ENCODE measurements at places on chromosomes 2 and 18. TPM values are rescaled to one million over a fixed set of nuclear protein-coding genes. Genes with fewer than 3 reads are reported as not detected.

Gene MYO3B
- total RNA-seq: 0.09 TPM

Gene POTEC
- total RNA-seq: not detected

Gene SRD5A2
- total RNA-seq: not detected

Gene DLX2
- total RNA-seq: not detected

GRCh38 chr2:61016392-61017002 lies 1.0 kb upstream of the PEX13 start:
- peak overlapping the region; percentile 98 for H3K27ac ChIP-seq
- DNase-seq: peak; percentile 68
- H3K4me1 ChIP-seq: peaks cover 42% of the 10 kb centered on the region
- H3K36me3 ChIP-seq: peaks cover 6% of the 10 kb centered on the region
- no peaks in the 10 kb centered on the region for H3K27me3 ChIP-seq

GRCh38 chr2:109647636-109648035 lies 33.5 kb downstream of the SOWAHC start:
- H3K4me3 ChIP-seq: no peak overlapping the region
- DNase-seq: no peak
- no peaks in the 10 kb centered on the region for H3K4me1 ChIP-seq
- no peaks in the 10 kb centered on the region for H3K36me3 ChIP-seq
- peaks cover 2% of the 10 kb centered on the region for H3K27me3 ChIP-seq
- H3K27ac ChIP-seq: no peak overlapping the region

DNA sequence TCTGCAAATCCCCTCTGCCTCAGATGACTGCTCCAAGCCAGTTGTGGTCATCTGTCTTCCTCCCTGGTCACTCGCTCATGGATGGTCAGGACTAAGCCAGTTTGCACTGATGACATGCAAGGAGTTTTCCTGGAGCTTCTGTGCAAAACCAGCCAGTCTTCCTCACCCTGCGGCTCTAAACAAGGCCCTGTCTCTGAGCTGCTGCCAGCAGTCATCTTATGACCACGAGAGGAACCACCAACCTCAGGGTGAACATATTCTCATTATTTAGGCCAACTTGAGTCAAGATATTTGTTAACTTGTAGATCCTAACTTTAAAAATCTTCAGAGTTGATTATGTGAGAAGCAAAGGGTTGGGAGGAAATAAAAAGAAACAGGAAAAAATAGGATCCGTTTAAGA lies 119.9 kb upstream of the CAB39 start:
- no peak overlapping the region for H3K4me3 ChIP-seq
- peaks cover 53% of the 10 kb centered on the region for H3K4me1 ChIP-seq
- no peaks in the 10 kb centered on the region for H3K27me3 ChIP-seq
- peak overlapping the region; percentile 45 for H3K27ac ChIP-seq
- peaks cover 7% of the 10 kb centered on the region for H3K36me3 ChIP-seq

DNA sequence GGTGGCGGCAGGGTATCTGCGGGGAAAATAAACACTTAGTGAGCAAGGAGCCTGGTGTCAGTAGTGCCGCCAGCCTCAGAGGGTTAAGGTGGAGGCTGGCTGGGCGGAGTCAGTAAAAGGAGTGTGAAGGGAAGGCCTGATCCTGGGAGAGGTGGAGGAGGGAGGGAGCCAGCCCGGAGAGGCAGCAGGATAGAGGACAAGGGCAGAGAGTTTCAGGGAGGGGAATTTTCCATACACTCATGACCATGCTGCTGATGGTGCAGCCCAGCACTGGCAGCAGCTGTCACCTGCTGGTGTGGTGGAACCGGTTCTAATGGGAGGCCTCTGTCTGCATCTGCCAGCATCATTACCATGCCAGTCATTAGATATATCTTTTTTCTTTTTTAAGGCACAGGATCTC lies 2.0 kb upstream of the TEX44 start:
- DNase-seq: no peak
- H3K27me3 ChIP-seq: no peaks in the 10 kb centered on the region
- no peak overlapping the region for H3K4me3 ChIP-seq
- H3K36me3 ChIP-seq: no peaks in the 10 kb centered on the region
- H3K4me1 ChIP-seq: no peaks in the 10 kb centered on the region
- H3K27ac ChIP-seq: no peak overlapping the region

GRCh38 chr2:27627963-27628766 lies 647 bp downstream of the CCDC121 start:
- peaks cover 28% of the 10 kb centered on the region for H3K4me1 ChIP-seq
- no peak overlapping the region for H3K27ac ChIP-seq
- peaks cover 22% of the 10 kb centered on the region for H3K36me3 ChIP-seq
- peak; percentile 21 for DNase-seq
- no peaks in the 10 kb centered on the region for H3K27me3 ChIP-seq

DNA sequence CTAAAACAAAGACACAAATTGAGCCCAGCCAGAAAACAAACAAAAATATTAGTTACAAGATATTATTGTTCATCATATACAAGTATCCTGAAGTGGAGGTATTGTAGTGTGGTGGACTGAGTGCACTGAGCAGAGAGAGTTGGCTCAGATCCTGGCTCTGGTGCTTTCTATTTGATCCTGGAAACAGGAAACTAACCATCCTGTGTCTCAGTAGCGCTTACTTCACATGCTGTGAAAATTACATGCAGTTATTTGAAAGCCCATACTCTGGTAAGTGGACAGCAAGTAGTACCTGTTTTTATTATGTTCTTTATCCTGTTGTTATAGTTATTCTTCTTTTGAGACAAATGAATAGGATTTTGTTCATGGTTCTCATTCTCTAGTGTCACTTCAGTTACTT lies 84.3 kb upstream of the CRIM1 start:
- no peak overlapping the region for H3K27ac ChIP-seq
- DNase-seq: no peak
- H3K27me3 ChIP-seq: no peaks in the 10 kb centered on the region
- no peak overlapping the region for H3K4me3 ChIP-seq
- H3K4me1 ChIP-seq: peaks cover 9% of the 10 kb centered on the region
- peaks cover 6% of the 10 kb centered on the region for H3K36me3 ChIP-seq

DNA sequence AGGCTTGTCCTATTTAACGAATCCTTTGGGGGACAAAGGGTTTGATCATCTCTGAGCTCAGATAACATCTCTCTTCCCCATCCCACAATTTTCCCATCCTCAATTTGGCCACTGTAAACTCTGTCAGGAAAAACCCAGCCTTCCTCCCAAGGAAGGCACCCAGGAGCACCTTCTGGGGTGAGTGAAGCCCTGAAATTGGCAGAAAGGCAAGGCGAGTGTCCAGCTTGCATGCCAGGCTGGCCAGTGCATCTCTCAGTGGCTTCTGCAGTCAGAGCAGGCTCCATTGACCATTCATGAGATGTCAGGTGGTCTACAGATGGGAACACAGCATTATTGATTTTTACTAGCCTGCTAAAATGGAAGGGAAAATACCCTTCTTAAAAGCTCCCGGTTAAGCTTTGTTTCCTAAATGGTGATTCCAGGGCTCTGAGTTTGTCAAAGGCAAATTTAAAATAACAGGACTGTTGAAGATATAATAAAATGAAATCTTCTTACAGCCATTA lies 83.2 kb upstream of the BOD1L2 start:
- no peak overlapping the region for H3K4me3 ChIP-seq
- no peak for DNase-seq
- no peaks in the 10 kb centered on the region for H3K36me3 ChIP-seq

DNA sequence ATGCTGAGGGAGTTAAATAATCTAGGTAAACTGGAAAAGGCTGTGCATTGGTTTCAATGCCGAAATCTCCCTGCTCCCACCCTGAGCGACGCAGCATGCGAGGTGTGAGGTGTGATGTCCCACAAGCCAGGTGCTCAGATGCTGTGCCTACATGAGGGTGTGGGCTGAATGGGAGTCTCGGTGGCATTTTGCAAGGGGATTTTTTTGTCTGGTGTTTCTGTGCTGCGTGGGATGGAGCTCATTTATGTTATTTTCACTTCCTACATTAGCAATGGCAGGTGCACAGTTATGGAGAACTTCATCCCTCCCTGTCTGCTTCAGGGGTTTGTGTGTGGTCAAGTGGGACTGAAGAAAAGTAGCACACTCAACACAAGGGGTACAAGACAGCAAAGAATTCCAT lies 110.2 kb upstream of the CCDC68 start:
- H3K27me3 ChIP-seq: no peaks in the 10 kb centered on the region
- H3K4me1 ChIP-seq: no peaks in the 10 kb centered on the region
- H3K4me3 ChIP-seq: no peak overlapping the region
- no peak overlapping the region for H3K27ac ChIP-seq

DNA sequence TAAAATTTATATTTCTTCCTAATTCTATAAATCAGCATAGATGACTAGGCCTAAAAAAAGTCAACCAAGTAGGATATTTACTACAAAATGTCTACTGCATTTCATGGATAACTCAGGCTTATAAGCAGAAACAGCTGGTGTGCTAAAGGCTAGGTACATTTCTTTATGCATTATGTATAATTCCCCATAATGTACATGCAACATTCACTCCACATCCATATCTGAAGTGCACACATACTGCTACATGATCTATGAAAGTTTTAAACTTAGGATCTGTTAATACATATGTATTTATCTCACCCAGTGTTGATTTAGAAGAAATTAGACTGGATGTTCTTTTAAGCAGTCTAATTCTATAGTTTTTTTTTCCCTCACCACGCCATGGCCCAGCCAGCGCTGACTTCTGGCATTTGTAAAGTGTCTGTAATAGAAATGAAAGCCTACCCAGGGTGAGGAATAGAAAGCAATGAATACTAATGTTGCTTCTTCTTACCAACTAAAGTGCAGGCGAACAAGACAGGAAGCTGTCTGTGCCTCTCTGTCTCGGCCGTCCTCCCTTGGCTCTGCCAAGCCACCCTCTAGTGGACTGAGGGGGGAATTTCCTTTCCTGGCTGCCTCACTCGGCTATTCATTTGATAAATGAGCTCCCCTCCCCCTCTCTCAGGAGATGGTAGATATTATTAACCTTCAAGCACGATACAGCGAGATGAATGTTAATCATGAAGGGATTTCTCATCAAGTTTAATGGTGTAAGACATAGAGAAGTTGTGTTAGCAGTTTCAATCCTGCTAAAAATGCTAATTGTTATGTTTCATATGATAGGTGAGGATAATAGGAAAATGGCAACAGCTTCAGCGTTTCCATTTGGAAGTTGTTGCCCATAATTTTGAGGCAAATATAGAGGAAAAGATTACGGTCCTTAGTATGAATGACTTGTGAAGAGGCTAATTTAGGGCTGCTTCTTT lies 384.5 kb downstream of the MTX2 start:
- H3K27me3 ChIP-seq: peaks cover 31% of the 10 kb centered on the region
- H3K4me3 ChIP-seq: no peak overlapping the region
- peak; percentile 64 for DNase-seq
- H3K36me3 ChIP-seq: no peaks in the 10 kb centered on the region

DNA sequence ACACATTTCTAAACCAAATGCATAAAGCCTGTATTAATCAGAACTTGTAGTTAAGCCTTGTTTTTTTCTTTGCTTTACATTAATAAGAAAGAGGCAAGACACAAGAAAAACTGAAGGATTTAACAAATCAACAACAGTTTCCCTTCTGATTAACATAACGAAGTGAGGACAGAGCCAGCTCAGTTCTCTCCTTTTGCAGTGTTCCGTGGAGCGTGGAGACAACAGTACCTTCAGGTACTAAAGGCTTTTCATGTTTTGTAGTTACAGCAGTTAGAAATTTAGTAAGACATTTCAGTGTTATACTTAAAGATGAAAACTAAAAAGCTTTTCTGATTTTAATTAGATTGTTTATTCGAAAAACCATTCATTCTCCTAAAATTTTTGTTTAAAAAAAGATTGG lies 115.2 kb downstream of the FMNL2 start:
- no peak overlapping the region for H3K27ac ChIP-seq
- no peak for DNase-seq
- no peaks in the 10 kb centered on the region for H3K36me3 ChIP-seq
- no peaks in the 10 kb centered on the region for H3K4me1 ChIP-seq
- no peak overlapping the region for H3K4me3 ChIP-seq

- H3K27ac ChIP-seq: peak overlapping the region; percentile 95
- peak overlapping the region; percentile 55 for H3K4me3 ChIP-seq
- H3K27me3 ChIP-seq: no peaks in the 10 kb centered on the region
- H3K4me1 ChIP-seq: peaks cover 53% of the 10 kb centered on the region
- peaks cover 60% of the 10 kb centered on the region for H3K36me3 ChIP-seq
- no peak for DNase-seq
These were observed 29.0 kb downstream of the LPIN1 start for GRCh38 chr2:11775384-11775783.

DNA sequence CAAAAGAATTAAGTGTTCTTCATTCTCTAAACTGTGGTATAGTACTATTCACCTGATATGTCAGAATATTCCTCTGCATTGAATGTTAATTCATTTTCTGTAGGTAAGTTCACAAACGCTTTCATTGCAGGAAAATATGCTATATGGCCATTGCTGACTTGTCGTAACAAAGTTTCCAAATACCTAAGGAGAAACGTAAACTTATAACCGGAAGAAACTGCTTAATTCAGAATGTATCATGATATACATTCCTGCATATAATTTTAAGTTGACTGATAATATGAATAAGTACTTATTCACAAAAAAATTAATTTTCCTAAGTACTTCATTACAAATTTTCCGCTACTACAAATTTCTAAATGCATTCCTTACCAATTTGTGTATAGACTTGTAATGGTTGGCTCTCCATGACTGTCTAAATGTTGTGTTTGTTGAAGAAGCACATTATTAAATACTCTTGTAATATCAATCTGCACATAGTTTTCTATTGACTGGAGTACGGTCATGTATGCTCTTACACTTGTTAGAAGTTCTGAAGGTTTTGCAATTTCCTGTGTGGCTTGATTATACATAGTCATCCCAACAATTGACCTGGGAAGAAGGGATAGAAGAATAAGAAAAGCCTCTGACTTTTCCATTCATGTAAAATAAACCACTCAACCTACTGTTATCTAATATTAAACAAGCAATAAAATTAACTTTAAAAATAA lies 85.4 kb downstream of the NCKAP1 start:
- no peak overlapping the region for H3K27ac ChIP-seq
- no peak for DNase-seq
- H3K4me1 ChIP-seq: peaks cover 12% of the 10 kb centered on the region
- no peaks in the 10 kb centered on the region for H3K27me3 ChIP-seq

- H3K4me3 ChIP-seq: no peak overlapping the region
- peaks cover 70% of the 10 kb centered on the region for H3K4me1 ChIP-seq
- H3K36me3 ChIP-seq: peaks cover 15% of the 10 kb centered on the region
These were observed 71.2 kb downstream of the HPCAL1 start for GRCh38 chr2:10373931-10374330.

- H3K4me3 ChIP-seq: no peak overlapping the region
- peaks cover 32% of the 10 kb centered on the region for H3K36me3 ChIP-seq
- no peaks in the 10 kb centered on the region for H3K27me3 ChIP-seq
- peak overlapping the region; percentile 89 for H3K27ac ChIP-seq
- peaks cover 43% of the 10 kb centered on the region for H3K4me1 ChIP-seq
- peak; percentile 57 for DNase-seq
These were observed 3.2 kb upstream of the ENOSF1 start for GRCh38 chr18:715626-716025.

DNA sequence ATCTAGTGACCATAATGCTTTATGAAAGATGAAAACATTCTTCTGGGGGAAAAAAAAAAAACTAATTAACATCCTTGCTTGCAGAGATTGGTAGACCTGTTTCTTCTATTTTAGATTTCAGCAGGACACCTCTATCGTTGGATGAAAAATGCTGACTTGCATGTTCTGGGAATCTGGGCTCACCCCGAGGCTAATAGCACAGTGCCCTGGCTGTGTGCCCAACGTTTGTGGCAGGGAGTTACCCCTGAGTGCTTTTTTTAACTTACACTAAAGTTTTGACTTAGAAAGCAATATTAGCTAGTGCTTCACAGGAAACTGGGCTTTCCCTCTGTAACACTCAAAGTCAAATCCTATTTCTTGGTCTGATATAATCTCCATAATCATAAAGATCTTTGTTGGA lies 233.2 kb downstream of the SLC8A1 start:
- H3K4me3 ChIP-seq: no peak overlapping the region
- H3K27me3 ChIP-seq: no peaks in the 10 kb centered on the region
- H3K27ac ChIP-seq: no peak overlapping the region
- no peaks in the 10 kb centered on the region for H3K4me1 ChIP-seq
- DNase-seq: no peak
- no peaks in the 10 kb centered on the region for H3K36me3 ChIP-seq
